Chondrocyte (in vitro differentiated cells): ENCODE measurements at places on chromosomes 16 and 17. TPM values are rescaled to one million over a fixed set of nuclear protein-coding genes. Genes with fewer than 3 reads are reported as not detected.

Gene DPEP2
- total RNA-seq = not detected in 3 replicates

Gene GP1BA
- total RNA-seq = not detected in 3 replicates

Gene UTP18
- total RNA-seq = 16.8 to 18.7 TPM (median 18.3 TPM) in 3 replicates

Gene TLCD3B
- 0.28 to 0.77 TPM (median 0.44 TPM) in 3 replicates for total RNA-seq

Gene IGF2BP1
- 47.1 to 60.0 TPM (median 57.6 TPM) in 3 replicates for total RNA-seq

Gene AATK
- 0.48 to 0.67 TPM (median 0.51 TPM) in 3 replicates for total RNA-seq

GRCh38 chr16:77652399-77652798, 69.9 kb upstream of the NUDT7 start:
- no peak overlapping the region for H3K4me3 ChIP-seq
- DNase-seq = no peak
- H3K36me3 ChIP-seq = no peaks in the 10 kb centered on the region
- no peaks in the 10 kb centered on the region for H3K27me3 ChIP-seq
- H3K27ac ChIP-seq = no peak overlapping the region

DNA sequence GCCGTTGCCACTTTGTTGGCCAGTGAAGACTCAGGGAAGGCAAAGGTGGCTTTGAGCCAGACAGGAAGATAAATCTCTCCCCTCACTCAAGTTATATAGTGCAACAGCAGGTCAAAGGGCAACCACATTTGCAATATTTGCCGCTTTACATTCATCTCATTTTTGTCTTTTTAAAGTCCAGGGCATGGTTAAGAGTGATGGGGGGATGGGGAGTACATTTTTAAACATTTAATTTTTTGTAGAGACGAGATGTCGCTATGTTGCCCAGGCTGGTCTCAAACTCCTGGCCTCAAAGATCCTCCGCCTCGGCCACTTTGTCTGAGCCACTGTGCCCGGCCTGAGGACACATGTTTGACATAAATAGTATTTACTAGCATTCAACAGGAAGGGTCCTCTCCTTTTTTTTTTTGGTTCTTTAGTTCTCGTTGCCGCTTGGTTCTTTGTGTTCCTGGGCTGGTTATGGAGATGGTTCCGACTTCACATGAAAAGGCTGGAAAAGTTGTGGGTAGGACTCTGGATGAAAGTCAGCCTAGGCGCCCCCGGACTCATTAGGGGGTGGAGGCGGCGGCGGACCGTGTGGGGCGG, 95.7 kb downstream of the RAB11FIP4 start:
- H3K27me3 ChIP-seq = peaks cover 46% of the 10 kb centered on the region
- H3K27ac ChIP-seq = no peak overlapping the region
- H3K4me3 ChIP-seq = peak overlapping the region; percentile 70
- H3K36me3 ChIP-seq = no peaks in the 10 kb centered on the region

DNA sequence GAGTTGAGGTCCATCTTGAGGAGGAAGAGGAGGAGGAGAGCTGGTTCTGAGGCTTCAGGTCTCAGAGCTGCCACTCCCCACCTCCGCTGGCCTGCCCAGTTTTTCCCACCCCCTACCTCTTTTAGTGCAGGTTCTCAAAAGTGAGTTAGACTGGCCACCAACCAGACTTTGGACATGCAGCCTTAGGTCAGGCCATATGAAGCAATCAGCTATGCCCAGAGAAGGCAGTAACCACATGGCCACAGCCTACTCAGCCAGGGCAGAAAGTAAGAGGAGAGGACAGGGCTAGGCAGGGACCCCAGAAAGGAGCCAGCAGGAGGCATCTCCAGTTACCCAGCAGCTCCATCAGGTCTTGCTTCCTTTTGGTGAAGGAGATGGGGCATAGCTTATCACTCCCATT, 9.0 kb downstream of the MYO15A start:
- H3K4me3 ChIP-seq = no peak overlapping the region
- no peak for DNase-seq
- H3K4me1 ChIP-seq = no peaks in the 10 kb centered on the region
- no peaks in the 10 kb centered on the region for H3K36me3 ChIP-seq
- no peaks in the 10 kb centered on the region for H3K27me3 ChIP-seq
- no peak overlapping the region for H3K27ac ChIP-seq

DNA sequence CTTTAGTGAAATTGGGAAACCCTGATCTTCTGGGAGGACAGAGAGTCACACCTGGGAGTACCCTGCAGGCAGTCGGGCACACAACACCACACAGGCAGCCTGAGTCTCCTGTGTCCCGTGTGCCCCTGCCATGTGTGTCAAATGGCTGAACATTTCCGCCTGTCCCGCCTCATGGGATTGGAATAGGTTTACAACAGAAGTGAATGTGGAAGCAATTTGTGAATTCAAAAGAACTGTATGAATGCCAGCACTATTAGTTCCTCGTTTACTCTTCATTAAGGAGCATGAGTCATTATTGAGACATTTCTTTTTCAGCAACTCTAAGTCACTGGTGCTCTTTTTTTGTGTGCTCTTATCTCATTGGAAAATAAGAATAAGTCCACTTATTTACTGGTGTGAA, 226.5 kb downstream of the PMP22 start:
- no peaks in the 10 kb centered on the region for H3K27me3 ChIP-seq
- H3K4me1 ChIP-seq = peaks cover 19% of the 10 kb centered on the region
- H3K27ac ChIP-seq = no peak overlapping the region
- H3K4me3 ChIP-seq = no peak overlapping the region
- H3K36me3 ChIP-seq = no peaks in the 10 kb centered on the region
- DNase-seq = no peak

- peak; percentile 37 for DNase-seq
- H3K27me3 ChIP-seq = peaks cover 1% of the 10 kb centered on the region
- peaks cover 16% of the 10 kb centered on the region for H3K36me3 ChIP-seq
- H3K4me1 ChIP-seq = no peaks in the 10 kb centered on the region
- H3K4me3 ChIP-seq = no peak overlapping the region
- H3K27ac ChIP-seq = no peak overlapping the region
Observed at GRCh38 chr16:23384878-23385277, 68.1 kb downstream of the COG7 start.

GRCh38 chr16:49781401-49781800, 74.5 kb downstream of the ZNF423 start:
- H3K36me3 ChIP-seq = no peaks in the 10 kb centered on the region
- no peak for DNase-seq
- no peak overlapping the region for H3K27ac ChIP-seq
- H3K4me3 ChIP-seq = no peak overlapping the region

DNA sequence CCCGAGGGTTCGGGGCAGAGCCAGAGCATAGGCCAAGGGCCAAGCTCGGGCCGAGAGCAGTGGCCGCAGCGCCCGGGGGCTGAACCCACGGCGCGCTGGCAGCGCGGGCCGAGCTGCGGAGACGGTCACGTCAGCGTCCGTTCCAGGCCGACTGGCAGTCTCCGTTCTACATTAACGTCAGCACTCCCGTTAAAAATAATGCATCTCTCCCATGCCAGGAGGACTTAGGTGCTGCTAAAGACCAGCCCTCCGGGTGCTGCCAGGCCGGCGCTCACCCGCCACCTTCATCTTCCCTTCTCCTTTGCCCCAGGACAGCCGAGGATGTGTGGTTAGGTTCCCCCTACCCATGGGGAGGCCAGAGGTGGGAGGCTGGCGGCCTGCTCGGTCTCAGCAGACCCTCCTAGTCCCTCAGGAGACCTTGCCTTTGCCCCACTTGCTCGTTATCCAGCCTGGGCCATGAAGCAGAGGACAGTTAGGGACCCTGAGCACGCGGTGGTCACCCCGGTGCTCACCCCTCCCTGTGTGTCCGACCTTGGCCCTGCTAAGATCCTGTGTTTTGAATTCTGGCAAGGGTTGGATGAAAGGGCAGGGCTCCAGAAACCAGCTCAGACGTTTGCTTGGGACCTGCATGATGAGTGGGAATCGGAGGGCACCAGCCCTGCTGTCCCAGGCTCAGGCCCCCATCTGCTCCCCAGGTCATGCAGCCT, 572 bp downstream of the MPG start:
- peaks cover 1% of the 10 kb centered on the region for H3K36me3 ChIP-seq
- H3K4me3 ChIP-seq = peak overlapping the region; percentile 87
- peaks cover 63% of the 10 kb centered on the region for H3K4me1 ChIP-seq
- H3K27ac ChIP-seq = peak overlapping the region; percentile 91
- no peak for DNase-seq

DNA sequence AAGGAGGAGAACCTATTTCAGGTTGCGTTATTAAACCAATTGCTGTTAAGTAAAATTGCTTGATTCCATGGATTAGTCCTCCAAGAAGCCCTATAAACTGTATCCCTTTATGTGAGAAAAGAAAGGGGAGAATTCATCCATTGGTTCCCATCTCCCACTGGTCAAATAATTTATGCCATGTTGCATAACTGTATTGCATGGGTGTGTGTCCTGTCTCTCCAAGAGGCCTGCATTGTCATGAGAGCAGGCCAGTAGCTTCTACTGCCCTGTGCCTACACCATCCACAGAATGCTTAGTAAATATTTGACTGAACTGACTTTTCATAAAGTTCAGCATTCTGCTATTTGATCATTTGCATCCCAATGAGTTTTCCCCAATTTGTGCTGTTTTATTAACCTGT, 11.7 kb upstream of the TOB1 start:
- no peak for DNase-seq
- no peak overlapping the region for H3K4me3 ChIP-seq
- H3K27ac ChIP-seq = no peak overlapping the region
- H3K36me3 ChIP-seq = no peaks in the 10 kb centered on the region
- H3K4me1 ChIP-seq = peaks cover 4% of the 10 kb centered on the region
- peaks cover 2% of the 10 kb centered on the region for H3K27me3 ChIP-seq

DNA sequence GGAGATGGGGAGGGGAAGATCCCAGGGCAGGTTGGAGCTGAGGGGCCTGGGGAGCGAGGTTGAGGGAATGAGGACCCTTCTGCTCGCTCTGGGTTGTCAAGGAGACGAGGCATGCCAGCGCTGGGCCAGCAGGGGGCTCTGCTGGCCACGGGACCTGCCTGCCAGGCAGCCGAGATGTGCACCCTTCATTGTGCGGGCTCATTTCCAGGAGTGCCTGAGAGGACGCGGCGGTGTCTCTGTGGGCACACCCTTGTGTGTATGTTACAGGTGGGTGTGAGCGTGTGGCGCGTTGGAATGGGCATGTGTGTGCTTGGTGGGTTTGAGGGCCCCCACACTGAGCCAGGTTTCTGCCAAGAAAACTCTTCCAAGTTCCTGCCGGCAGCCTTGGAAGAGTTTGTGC, 15.9 kb downstream of the ARHGAP23 start:
- H3K4me3 ChIP-seq = no peak overlapping the region
- H3K27me3 ChIP-seq = no peaks in the 10 kb centered on the region
- no peak for DNase-seq
- peaks cover 54% of the 10 kb centered on the region for H3K4me1 ChIP-seq
- H3K27ac ChIP-seq = peak overlapping the region; percentile 45
- peaks cover 1% of the 10 kb centered on the region for H3K36me3 ChIP-seq

- no peaks in the 10 kb centered on the region for H3K27me3 ChIP-seq
- no peak overlapping the region for H3K4me3 ChIP-seq
- peaks cover 23% of the 10 kb centered on the region for H3K36me3 ChIP-seq
- H3K27ac ChIP-seq = no peak overlapping the region
- no peaks in the 10 kb centered on the region for H3K4me1 ChIP-seq
Observed at GRCh38 chr16:22425036-22425801, 50.8 kb upstream of the CDR2 start.

DNA sequence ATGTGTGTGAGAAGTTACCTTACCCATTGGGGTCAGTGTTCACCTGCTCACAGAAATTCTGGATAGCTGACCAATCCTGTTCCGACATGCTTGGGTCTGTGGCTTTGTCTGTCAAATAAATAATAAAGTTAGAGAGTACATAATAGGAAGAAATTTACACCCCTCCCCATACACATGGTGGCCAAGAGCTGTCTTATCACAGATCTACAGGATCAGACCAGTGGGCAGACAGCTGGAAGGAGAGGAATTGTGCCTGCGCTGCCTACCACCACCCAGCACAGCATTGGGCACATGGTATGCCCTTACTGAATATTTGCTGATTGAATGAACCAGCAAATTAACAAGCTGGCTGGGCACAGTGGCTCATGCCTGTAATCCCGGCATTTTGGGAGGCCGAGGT, 14.6 kb downstream of the GGA2 start:
- H3K36me3 ChIP-seq = peaks cover 22% of the 10 kb centered on the region
- H3K27ac ChIP-seq = no peak overlapping the region
- H3K4me1 ChIP-seq = peaks cover 33% of the 10 kb centered on the region

- no peaks in the 10 kb centered on the region for H3K27me3 ChIP-seq
Observed at GRCh38 chr16:20889625-20890275, 10.4 kb downstream of the DCUN1D3 start.

DNA sequence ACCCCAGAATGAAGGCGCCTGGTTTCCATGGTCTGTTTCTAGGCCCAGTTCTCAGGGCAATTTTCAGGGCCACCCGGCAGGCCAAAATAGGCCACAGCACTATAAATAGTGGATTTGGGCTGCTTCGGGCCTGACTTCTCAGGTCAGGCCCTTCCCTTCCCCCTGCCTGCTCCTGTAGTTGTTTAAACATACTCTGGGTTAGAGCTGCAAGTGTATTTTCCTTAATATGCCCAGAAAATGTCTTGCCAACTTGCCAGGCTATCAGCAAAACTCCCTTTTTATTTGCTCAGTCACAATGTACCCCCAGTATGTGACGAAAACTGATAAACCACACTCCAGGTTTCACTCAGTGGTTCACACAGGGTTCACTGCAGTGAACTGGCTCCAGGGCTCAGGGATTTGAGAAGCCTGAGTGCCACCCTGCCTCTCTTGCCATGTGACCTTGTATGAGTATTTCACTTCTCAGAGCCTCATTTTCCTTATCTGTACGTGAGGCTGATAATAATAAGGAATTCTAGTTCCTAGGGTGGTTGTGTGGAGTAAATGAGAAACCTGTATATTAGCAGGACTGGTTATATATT, 76.5 kb downstream of the GPRC5B start:
- DNase-seq = no peak
- peaks cover 4% of the 10 kb centered on the region for H3K36me3 ChIP-seq
- peaks cover 4% of the 10 kb centered on the region for H3K4me1 ChIP-seq
- H3K27ac ChIP-seq = no peak overlapping the region
